ENCODE measurements at places on chromosomes 6 and 20.

GRCh38 chr20:37316775-37317170 is 27.3 kb downstream of the MANBAL start:
- DNase-seq = no peak

GRCh38 chr20:32333988-32334885 is 23.9 kb upstream of the ASXL1 start:
- DNase-seq = no peak

DNA sequence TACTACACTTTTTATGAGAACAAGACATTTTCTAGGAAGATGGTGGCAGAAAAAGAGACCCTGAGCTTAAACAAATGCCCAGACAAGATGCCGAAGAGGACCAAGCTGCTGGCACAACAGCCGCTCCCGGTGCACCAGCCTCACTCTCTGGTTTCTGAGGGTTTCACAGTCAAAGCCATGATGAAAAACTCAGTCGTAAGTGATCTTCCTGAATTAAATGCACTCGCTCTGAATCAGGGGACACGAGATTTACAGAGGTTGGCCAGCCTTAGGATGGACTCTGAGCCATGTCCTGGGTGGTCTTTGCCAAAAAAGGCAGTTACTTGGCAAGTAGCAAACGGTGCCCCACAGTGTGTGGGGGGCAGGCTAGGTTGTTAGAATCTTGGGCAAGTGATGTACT is 423 bp downstream of the PACRG start:
- DNase-seq = no peak

DNA sequence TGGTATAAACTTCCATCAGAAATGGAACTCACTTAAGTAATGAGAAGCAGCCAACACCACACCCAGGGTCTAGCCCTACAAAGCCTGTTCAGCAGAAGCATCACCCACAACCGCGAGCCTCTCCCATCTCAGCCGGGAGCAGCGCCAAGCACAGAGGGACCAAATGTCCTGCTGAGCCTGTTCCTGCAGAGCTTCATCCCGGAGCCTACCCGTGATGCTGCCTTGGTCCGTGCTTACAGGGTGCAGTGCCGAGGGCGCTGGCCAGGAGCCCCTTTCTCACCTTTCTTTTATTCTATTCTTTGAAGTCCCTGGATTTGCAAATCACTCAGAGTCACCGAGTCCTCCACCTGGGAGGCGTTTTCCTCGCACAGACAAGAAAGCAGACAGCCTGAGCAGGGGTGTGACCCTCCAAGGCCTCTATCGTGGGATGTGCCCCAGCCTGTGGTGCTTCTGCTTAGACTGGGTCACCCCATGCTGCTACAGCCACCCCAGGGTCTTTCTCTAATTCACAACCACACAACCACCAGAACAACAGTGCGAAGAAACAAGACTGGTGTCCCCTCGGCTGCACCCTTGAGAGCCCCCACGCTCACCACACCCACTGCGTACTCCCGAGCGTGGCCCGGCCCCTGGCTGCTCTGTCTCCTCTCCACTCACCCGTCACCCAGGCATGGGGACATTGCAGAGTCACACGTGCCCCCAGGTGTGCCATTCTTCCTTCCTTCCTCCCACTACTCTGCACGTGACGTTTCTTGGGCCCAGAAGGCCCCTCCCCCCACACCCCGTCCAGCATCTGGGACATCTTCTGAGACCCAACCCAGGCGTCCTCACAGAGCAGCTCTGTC is 92.2 kb upstream of the MPC1 start:
- DNase-seq = no peak

DNA sequence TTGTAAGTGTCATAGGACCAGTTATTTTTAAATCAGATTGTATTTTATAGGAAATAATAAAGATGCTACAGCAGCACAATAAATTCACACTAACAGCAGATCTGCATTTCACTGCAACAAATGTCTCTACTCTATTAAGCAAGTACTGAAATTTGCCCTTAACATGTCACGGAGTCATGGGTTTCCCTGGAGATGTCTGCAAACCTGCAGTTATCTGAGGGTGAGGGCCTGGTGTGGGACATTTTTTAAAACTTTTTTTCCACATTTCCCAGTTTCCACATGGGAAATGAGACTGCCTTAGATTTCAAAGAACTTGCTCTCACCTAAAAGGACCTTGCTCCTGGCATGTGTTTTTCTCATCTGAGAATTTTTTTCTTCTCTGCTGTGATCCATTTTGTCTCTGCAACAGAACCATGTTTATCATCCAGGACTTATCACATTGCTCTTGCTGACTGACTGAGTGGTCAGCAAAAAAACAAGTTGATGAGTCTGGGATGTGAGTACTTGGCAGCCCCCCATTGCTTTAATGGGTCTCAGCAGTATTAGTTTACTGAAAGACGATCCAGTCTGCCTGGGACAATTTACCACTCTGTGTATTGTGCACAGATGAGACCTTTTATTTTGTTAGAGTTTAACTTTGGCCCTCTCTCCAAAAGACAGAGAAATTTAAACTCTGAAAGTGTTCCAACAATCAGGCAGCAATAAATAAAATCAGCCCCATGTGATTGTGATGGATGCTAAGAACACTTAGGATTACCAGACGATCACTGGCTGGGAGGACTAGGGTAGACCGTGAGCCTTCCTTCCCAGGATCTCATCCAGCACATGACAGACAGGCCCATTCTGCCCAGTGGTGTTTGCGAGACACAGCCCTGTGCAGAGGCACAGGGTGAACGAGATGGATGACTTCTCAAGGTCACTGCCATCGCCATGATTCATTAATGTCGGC is 268.8 kb downstream of the BTBD9 start:
- DNase-seq = no peak

- no peak for DNase-seq
Observed at GRCh38 chr20:22861231-22861980, 173.7 kb upstream of the SSTR4 start.

GRCh38 chr6:135331002-135331401 is 149.9 kb downstream of the MYB start:
- no peak for DNase-seq

- DNase-seq = no peak
Observed at GRCh38 chr6:38673397-38674165, 29.4 kb downstream of the GLO1 start.

- no peak for DNase-seq
Observed at GRCh38 chr6:2793534-2794151, 28.4 kb downstream of the WRNIP1 start.

DNA sequence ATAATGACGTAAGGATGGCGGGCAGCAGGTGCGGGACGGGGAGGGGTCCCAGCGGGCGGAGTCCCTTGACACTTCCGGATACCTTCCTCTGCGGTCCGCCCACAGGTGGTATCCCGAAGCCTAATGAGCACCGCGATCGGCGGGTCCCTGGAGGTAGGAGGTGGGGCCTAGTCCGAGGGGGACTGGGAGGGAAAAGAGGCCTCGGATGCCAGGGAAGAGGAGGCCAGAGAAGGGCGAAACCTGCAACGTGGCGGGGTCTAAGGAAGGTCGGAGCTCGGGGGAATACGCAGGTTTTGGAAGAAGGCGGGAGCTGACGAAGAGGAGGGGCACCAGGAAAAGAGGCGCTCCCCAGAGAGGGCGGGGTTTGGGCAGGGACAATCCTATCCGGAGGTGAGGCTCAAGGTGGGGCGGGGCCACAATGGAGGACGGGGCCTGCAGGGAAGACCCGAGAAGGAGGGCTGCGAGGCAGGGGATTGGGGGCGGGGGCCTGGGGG is 3.7 kb downstream of the PRSS16 start:
- no peak for DNase-seq

DNA sequence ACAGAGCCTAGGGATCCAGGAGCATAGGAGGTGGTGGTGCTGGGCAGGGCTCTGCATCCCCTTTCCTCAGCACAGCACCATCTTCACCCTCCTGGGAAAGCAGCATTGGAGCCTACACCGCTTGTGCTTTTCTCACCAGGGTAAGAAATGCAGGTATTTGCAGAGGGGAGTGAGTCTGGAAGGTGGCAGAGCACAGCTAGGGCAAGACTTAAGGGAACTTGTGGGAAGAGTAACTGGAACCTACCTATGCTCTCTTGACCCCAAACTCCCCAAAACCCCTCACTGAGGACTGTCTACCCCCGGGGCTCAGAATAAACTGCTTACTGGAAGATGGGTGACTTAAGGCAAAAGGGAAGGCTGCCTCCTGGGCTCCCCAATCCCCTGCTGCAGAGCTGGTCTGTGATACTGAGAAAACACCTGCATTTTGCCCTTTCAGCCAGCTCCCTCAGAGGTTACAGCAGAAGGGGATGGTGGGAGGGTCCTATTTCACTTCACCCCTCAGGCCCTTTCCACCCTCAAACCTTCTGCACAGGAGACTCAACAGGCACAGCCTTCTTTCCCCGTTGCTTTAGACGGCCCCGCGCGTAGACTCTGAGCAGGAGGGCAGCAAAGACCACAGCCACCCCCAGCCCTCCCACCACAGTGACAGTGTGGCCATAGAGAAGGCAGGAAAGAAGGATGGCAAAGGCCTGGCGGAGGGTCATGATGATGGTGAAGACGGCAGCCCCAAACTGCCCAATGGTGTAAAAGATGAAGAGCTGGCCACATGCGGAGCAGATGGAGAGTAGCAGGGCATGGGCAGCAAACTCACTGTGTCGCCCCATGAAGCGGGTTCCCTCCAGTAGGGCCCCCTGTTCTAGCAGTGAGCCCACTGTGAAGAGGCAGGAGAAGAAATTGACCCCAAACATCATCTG is 2.9 kb downstream of the SLC35B2 start:
- DNase-seq = no peak

DNA sequence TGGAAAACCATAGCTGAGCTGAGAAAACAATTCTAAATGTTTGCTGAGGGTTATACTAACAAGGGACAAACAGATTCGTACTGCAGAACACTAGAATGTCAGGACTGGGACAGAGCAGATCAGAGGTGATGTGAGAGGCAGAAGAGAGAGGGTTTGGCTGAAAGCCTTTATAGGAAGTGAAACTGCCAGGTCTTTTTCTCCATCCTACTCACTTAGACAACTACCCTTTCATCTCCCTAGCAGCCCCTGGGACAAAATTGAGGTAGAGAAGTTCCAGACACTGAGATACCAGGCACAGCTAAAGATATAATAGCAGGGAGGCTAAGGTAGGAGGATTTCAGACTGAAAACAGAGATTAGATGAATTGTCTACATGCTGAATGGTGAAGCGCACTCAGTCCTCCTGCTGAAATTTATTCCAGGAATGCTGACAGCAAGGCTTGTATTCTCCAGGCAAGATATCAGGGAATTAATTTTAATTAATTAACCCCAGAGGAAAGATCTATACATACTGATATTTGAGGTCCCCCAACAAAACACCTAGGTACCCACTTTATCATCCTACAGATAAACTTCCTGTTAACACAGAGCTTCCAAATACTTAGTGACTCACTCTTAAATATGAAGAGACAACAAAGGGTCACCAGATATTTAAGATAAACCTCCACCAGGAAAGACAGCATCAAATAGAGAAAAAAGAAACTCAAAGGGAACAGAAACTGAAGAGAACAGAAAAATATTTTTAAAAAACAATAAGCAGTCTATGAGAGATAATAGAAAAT is 12.6 kb upstream of the EIF2S2 start:
- no peak for DNase-seq

DNA sequence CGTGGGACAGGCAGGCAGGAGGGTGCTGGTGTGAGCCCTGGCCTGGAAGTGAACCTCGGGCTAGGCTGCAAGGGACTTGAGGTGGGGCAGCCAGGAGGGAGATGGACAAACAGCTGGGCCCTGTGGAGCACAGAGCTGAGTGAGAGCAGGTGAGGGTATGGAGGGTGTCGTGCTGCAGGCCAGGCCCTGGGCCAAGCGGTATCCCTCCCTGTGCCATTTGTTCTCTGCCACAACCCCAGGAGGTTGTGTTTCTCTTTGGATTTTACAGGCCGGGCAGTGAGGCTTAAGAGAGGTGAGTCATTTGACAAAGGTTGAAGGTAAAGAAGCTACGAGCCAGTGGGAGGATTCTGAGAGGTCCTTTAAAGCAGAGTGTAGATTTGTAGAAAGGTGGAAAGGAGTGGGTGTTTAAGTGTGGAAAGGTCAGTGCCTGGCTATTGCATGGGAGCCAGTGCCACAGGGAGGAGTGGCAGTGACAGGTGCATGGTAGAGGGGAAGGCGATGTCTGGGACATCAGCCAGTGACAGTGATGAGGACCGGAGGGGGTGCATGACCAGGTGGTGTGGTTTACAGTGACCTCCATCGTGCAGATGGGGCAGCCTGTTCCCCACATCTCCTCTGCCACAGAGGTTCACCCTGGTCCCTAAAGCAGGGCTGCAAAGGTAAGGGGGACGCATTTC is 39.8 kb downstream of the GMPR start:
- no peak for DNase-seq

- no peak for DNase-seq
Observed at GRCh38 chr20:13412806-13413445, 191.9 kb downstream of the ISM1 start.

- no peak for DNase-seq
Observed at GRCh38 chr6:73679009-73679408, 17.0 kb upstream of the CD109 start.

GRCh38 chr20:62650551-62651284 is 8.4 kb downstream of the SLCO4A1 start:
- DNase-seq = no peak

- DNase-seq = no peak
Observed at GRCh38 chr6:155415953-155416352, 39.7 kb downstream of the NOX3 start.

DNA sequence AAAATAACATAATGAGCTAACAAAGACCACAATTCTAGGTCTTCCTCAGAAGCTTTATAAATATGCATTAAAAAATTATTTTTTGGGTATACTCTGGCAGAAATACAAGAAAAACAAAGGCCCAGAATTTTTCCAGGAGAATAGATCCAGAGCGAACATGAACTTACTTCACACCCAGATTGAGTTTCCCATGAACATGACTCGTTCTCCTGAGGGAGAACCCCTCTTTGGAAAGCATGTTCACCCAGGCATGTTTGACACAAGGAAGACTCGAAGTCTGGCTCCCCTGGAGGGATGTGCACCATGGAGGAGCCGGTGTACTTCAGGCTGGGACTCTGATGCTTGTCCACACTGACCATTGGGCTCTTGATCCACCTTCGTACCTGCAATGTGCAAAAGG is 56.1 kb downstream of the SGK1 start:
- DNase-seq = no peak

- DNase-seq = no peak
Observed at GRCh38 chr20:35886537-35886936, 67.8 kb downstream of the SCAND1 start.

DNA sequence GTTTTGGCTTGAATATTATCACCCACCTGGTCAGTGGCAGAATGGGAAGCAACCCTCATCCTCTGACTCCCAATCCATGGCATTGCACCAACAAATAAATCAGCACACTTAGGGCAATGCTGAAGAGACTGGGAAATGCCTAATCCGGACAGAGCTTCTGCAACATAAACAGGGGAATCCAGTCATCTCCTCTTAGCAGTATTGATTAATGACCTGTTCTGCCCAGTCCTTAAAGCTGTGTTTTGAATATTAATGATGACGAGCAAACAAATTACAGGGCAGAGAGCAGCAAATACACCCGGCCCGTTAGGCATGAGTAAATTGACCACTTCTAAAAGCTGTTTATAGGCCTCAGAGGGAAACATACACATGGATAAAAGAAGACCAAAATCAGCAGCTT is 77.0 kb upstream of the B3GAT2 start:
- DNase-seq = no peak

DNA sequence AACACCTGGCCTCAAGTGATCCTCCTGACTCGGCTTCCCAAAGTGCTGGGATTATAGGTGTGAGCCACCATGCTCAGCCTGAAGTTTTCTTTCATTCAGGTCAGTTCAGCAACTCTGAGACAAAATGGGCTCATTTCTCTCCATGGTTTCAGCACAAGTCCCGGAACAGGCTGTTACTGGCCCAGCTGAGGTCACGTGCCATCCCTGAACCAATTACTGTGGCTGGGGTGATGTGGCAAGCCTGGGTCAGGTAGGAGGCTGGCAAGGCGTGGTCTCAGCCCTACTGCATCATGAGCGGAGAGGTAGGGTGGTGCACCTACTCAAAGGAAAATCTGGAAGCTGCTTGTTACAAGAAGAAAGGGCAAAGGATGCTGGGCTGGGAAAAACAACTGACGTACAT is 326.4 kb downstream of the KIF16B start:
- no peak for DNase-seq
